ENCODE measurements at places on chromosomes 11 and 22. TPM values are rescaled to one million over a fixed set of nuclear protein-coding genes. Genes with fewer than 3 reads are reported as not detected.
A peak's percentile ranks its signal among the peaks of the same experiment; 100 is the strongest.

- no peaks in the 10 kb centered on the region for H3K4me1 ChIP-seq
- no peaks in the 10 kb centered on the region for H3K27me3 ChIP-seq
- DNase-seq, result no peak
- peaks cover 100% of the 10 kb centered on the region for H3K36me3 ChIP-seq
- H3K4me3 ChIP-seq, result no peak overlapping the region
- no peak overlapping the region for H3K27ac ChIP-seq
Measured at GRCh38 chr11:118383657-118384056, 17.7 kb upstream of the ATP5MG start.

- no peaks in the 10 kb centered on the region for H3K36me3 ChIP-seq
- H3K27me3 ChIP-seq, result no peaks in the 10 kb centered on the region
- H3K4me3 ChIP-seq, result no peak overlapping the region
- no peak overlapping the region for H3K27ac ChIP-seq
- no peaks in the 10 kb centered on the region for H3K4me1 ChIP-seq
Measured at GRCh38 chr22:39598017-39598965, 27.7 kb downstream of the CACNA1I start.

The SCUBE2 gene
- 1.7 TPM for total RNA-seq

The DEFB131B gene
- not detected for total RNA-seq

- no peaks in the 10 kb centered on the region for H3K36me3 ChIP-seq
- H3K27me3 ChIP-seq, result no peaks in the 10 kb centered on the region
- no peak overlapping the region for H3K4me3 ChIP-seq
- DNase-seq, result no peak
- H3K27ac ChIP-seq, result no peak overlapping the region
Measured at GRCh38 chr22:46934172-46934745, 171.8 kb downstream of the TBC1D22A start.

The MOGAT2 gene
- total RNA-seq, result not detected

- no peaks in the 10 kb centered on the region for H3K27me3 ChIP-seq
- H3K4me1 ChIP-seq, result peaks cover 77% of the 10 kb centered on the region
- peak overlapping the region; percentile 63 for H3K27ac ChIP-seq
- no peak overlapping the region for H3K4me3 ChIP-seq
- no peak for DNase-seq
Measured at GRCh38 chr11:11567936-11568650, 53.7 kb downstream of the GALNT18 start.

The ELFN2 gene
- not detected for total RNA-seq

The ROBO4 gene
- total RNA-seq, result 43.4 TPM

The TBX1 gene
- 1.4 TPM for total RNA-seq

DNA sequence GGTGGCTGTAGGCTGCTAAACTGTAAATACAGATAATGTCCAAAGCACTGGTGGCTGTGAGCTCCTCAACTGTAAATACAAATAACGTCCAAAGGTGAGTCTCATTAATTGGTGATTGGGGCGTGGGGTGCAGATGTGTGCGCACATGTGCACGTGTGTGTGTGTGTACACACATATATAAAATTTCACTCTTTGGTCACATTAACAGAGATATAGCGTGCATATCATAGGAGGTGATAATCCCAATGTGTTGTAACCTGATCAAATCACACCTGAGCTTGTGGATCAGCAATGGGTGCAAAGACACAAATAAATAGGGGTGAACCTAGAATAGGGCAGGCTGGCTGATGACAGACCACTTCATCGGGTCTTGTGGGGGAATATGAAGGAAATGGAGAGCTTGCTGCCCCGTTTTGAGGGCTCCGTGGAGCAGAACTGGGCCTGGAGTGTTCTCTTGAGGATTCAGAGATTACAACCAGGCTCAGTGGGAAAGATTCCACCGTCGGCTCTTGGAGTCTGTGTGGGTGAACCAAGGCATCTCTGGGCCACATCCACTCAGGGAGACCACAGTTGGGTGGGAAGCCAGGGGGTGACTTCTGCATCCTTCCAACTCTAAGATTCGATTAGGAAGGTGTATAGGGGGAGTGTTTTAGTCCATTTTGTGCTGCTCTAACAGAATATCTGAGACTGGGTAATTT lies 24.9 kb upstream of the OSBPL5 start:
- H3K4me3 ChIP-seq, result no peak overlapping the region
- no peak for DNase-seq
- no peak overlapping the region for H3K27ac ChIP-seq

- no peaks in the 10 kb centered on the region for H3K36me3 ChIP-seq
- no peak overlapping the region for H3K27ac ChIP-seq
- H3K27me3 ChIP-seq, result no peaks in the 10 kb centered on the region
- no peak overlapping the region for H3K4me3 ChIP-seq
Measured at GRCh38 chr11:100578831-100579311, 108.2 kb upstream of the ARHGAP42 start.

GRCh38 chr22:50678218-50678650 lies 5.6 kb downstream of the SHANK3 start:
- H3K27ac ChIP-seq, result no peak overlapping the region
- peaks cover 4% of the 10 kb centered on the region for H3K27me3 ChIP-seq
- no peaks in the 10 kb centered on the region for H3K36me3 ChIP-seq
- DNase-seq, result no peak
